ENCODE measurements at places on chromosomes 3 and 15.

GRCh38 chr3:11689749-11690148, 46.0 kb upstream of the VGLL4 start:
- no peak for DNase-seq

DNA sequence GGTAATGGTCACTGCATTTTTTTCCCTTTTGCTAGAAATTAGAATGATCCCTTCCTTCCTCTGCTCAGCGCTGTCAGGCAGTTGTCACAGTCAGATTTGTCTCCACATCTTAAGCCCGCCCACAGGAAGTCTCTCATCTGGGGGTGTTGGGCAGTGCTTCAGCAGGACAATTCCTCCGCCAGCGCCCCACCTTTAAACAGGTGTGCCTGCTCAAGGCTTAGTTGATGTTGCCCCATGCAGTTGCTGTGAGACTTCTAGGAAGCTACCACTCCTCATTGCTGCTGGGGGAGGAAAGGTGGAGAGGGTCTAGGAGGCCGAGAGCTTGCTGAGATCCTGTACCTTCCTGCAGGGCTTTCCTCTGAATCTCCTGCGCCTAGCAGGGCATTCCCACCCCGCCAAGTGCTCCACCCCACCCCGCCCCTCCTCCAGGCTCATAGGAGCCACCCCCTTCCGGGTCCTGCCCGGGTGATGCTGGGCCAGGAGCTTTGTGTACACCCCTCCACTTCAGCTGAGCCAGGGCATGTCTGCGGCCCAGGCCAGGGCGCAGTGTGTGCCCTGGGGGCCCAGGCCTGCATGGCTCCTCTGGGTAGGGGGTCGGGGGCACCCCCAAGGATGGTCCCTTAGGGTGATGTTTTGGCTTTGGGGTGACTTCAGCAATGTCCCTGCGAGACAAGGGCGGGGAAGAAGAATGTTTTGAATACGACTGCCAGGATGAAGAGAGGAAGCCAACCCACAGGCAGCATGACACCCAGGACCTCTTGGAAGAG, 68.7 kb downstream of the TRAK1 start:
- no peak for DNase-seq

- peak; percentile 62 for DNase-seq
Measured at GRCh38 chr15:93028632-93029213, 60.3 kb downstream of the RGMA start.

GRCh38 chr3:66642019-66642418, 141.2 kb upstream of the LRIG1 start:
- no peak for DNase-seq

Data from BJ (cell line).